Brain (organoid and tissue), 16 donors: ENCODE measurements at places on chromosomes 2 and 18. TPM values are rescaled to one million over a fixed set of nuclear protein-coding genes. Genes with fewer than 3 reads are reported as not detected.

The ATP5MC3 gene
- 231 TPM for polyA plus RNA-seq

The FMNL2 gene
- polyA plus RNA-seq: 42.9 TPM

The REG3G gene
- polyA plus RNA-seq: not detected

The ASXL3 gene
- 5.2 TPM for polyA plus RNA-seq

The ADD2 gene
- polyA plus RNA-seq: 67.0 TPM

The MC2R gene
- not detected for polyA plus RNA-seq

The AQP4 gene
- 35.4 TPM for polyA plus RNA-seq

The CRYGC gene
- not detected for polyA plus RNA-seq

The QPCT gene
- 74.2 TPM for polyA plus RNA-seq

The GPAT2 gene
- polyA plus RNA-seq: 1.5 TPM

The SRD5A2 gene
- not detected for polyA plus RNA-seq

The INPP5D gene
- 3.7 TPM for polyA plus RNA-seq

The SPEG gene
- 26.3 TPM for polyA plus RNA-seq

The SLC38A11 gene
- 1.7 TPM for polyA plus RNA-seq

The SULT1C2 gene
- not detected for polyA plus RNA-seq

The KHK gene
- polyA plus RNA-seq: 9.2 TPM

The IMPACT gene
- 11.0 TPM for polyA plus RNA-seq

The EN1 gene
- polyA plus RNA-seq: not detected

The PSD4 gene
- 5.5 TPM for polyA plus RNA-seq

The REEP1 gene
- polyA plus RNA-seq: 12.1 TPM

The SCN9A gene
- 0.22 TPM for polyA plus RNA-seq

The WDR35 gene
- 6.7 TPM for polyA plus RNA-seq

The FSHR gene
- polyA plus RNA-seq: not detected

The M1AP gene
- polyA plus RNA-seq: 0.19 TPM

The PLEK gene
- 2.0 TPM for polyA plus RNA-seq

The GPR39 gene
- polyA plus RNA-seq: not detected

The ZNF804A gene
- polyA plus RNA-seq: 1.3 TPM

The SULT1C4 gene
- 9.2 TPM for polyA plus RNA-seq

The BCL11A gene
- polyA plus RNA-seq: 22.7 TPM

The LHCGR gene
- not detected for polyA plus RNA-seq

The REL gene
- polyA plus RNA-seq: 0.39 TPM
